ENCODE measurements at places on chromosomes 11 and 22.

GRCh38 chr22:35037089-35037488 is 28.9 kb upstream of the ISX start:
- no peak for DNase-seq

DNA sequence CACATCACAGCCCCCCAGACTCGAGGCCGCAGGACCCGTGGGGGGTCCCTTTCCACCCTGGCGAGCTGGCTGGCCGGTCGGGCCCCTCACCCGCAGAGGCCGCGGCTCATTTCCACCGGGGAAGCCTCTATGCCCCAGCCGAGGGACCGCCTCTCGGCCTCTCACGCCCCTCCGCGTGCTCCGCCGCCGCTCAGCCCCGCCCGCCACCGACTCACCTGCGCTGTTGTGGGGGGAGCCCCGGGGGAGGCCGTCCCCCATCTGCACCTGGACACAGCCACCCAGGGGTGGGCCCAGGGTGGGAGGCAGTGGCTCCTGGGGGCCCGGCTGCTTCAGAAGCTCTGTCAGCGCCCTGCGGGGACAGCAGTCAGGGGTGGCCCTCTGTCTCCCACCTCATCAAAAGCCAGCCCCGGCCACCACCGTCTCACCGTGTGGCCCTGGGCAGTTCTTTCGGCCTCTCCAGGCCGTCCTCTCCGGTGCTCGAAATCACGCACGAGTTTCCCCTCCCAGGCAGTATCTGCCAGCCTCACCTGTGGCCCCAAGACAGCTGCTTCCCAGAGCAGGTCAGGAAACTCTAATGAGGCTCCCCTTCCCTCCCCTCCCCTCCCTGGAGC is 3.8 kb downstream of the SHISA8 start:
- no peak for DNase-seq

- DNase-seq: no peak
Observed at GRCh38 chr11:10885703-10886363, 28.0 kb upstream of the ZBED5 start.

DNA sequence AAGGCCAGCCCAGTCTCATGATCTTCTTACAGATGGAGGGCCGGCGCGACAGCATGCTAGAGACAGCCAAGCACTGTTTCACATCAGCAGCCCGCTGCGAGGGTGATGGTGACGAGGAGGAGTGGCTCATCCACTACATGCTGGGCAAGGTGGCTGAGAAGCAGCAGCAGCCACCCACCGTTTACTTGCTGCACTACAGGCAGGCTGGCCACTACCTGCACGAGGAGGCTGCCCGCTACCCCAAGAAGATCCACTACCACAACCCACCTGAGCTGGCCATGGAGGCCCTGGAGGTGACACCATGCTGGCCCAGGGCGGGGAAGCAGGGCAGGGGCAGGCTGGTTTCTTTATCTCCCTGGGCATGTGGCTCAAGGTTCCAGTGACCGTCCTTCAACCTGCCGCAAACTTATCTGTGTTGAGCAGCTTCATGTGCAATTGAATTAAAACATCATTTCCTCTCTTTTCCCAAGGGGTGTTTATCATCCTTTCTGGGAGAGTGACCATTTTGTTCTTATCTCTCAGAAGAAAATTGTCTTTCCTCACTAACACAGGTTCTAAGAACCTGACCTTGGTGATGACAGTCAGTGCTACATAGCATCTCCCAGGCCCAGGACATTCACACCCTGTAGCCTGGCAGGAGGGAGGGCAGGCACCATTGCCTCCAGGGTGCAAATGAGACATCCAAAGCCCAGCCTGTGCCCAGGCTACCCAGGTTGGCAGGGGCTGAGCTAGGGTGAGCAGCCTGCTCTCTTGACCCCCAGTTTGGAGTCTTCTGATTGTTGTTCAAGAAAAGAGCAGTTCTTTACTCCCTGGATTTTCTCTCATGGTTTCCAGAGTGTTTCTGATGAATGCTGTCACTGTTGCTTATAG is 80.7 kb downstream of the CABIN1 start:
- DNase-seq: no peak

GRCh38 chr11:3971756-3972404 is 116.4 kb downstream of the STIM1 start:
- no peak for DNase-seq

DNA sequence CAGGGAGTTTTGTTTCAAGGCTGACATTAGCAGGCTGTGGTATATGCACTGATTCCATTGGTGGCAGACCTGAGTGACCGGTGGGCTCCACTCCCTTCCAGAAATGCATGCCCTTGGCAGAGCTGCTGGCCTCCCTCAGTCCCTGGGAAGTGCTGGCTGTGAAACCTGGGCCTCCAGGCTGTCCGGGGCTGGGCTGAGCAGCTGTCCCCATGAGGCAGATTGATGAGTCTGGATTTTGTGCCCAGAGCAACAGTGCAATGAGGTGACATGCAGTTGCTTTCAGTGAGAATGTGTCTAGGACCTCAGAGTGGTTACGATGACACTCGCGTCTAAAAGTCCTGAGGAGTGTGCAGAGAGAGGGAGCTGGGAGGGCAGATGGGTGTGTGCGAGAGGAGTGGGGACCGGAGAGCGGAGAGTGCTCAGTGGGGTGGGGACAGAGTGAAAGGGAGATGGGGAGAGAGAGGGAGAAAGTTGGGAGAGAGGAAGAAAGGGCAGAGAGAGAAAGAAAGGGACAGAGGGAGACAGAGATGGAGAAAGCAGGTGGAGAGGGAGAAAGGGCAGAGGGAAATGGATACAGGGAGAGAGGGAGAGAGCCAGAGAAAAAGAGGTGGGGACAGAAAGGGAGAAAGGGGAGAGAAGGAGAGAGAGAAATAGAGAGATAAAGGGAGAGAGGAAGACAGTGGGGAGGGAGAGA is 978.3 kb downstream of the BRD1 start:
- no peak for DNase-seq

- no peak for DNase-seq
Observed at GRCh38 chr11:90722552-90723190, 499.8 kb upstream of the CHORDC1 start.

DNA sequence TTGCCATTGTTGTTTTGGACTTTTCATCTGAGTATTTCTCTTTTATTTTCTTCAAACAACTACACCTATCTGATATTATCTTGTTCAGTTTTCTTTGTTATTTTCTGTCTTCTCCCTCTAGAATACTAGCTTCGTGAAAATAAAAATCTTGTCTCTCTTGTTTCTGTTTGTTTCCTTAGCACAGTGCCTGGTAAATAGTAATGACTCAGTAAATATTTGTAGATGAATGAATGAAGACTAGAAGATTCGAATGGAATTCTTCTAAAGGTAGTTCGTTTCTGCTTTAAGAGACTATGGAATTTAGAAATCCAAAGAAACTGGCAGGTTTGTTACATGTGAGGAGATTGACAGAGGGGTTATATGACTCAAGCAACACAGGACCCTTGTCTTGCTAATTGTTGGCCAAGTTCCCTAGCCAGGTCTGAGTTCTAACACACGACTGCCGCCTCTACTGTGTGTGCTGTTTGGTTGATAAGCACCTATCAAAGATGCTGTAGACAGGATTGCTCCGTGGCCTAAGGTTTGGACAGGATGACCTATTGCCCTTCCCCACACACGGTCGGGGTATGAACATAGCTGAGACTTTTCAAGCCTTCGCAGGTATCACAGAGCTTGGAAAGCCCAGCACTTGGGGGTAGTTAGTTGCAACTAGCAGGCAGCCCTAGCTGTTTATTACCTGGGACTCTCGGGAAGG is 831 bp upstream of the TMEM135 start:
- no peak for DNase-seq

DNA sequence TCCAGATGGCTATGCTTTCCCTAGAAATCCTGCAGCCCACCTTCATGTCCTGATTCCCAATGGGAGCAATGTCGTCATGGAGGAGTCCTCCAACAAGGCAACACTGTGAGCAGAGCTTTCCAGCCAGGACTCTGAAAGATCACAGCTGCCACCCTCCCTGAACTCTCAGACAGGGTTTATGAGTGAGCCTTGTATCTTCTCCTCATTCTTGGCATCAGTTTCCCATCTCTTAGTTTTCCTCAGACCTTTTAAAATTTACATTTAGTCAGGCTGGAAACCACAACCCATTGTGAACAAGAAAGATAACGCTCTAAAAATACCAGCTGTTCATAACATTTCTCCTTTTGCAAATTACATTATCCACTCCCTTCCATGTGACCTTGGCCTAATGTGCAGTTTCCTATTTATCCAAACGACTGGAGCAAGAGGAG is 15.6 kb upstream of the LYVE1 start:
- DNase-seq: no peak

- DNase-seq: no peak
Observed at GRCh38 chr22:24926849-24927579, 19.5 kb downstream of the LHFPL7 start.

GRCh38 chr11:118251858-118252652 is at the start of gene MPZL3:
TSS of gene MPZL3 (minus strand) at chr11:118252365. CDS start at chr11:118252294, 71 bp downstream.
- DNase-seq: no peak

DNA sequence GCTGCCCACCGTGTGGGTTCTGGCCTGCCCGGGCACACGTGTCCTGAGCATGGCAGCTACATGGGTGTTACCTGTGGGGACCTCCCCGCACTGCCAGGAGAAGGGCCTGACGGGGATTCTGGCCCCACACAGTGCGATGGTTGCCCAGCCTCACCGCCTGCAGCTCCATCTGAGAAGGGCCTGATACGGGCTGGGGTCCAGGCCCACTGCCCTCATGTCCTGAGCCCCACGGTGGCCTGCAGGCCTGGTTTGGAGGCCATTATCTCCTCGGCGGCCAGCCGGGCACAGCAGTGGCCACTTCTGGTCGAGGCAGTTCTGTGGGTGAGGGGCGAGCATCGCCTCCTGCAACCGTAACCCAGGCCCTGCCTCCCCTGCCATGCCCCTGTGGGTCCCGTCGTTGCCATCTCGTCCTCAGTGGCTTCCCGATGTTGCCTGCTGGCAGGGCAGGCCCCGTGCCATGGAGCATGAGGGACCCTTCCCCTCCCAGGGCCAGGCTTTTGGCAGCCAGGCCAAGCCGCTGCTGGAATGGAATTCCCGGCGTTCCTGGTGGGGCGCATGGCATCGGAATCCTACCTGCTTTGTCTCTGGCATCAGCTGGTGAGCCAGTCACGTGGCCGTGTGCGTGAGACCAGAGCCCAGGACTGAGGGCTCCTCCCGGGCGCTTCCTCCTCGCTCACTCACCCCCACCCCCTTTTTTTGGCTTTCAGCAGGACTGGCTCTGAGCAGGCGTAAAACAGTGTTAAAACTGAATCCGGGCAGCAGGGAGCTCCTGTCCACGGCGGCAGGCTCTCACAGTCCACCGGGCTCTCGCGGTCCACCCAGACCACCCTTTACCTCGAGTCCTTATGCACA is 71.9 kb upstream of the PPARA start:
- DNase-seq: no peak
